BJ (cell line): ENCODE measurements at places on chromosomes 2 and 18.

- no peak for DNase-seq
These were observed 513.2 kb upstream of the CDH2 start for GRCh38 chr18:28690100-28690499.

DNA sequence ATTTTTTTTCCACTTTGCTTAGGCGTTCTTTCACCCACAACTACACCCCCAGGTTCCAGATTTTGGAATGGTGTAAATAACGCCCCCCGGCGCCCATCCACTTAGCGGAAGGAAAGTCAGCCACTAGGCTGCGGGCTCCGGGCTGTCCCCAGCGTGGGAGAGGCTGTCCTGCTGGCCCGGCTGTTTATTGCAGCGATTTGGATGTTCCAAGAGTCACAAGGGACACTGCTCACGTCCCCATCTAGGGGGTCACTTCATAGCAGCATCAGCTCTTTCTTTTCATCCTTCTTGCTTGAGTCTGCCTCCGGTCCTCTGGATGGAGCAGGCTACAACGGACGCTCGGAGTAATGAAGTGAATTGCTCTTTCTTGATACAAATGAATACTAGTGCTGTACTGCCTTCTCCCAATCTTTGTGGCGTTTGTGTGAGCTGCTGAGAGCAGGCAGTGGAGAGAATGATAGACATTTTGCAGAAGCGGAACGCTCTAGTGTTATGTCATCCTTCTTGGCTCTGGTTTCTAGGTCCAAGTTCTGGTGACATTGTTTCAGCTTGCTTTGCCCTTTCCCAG is 50.7 kb upstream of the PAIP2B start:
- DNase-seq: no peak

DNA sequence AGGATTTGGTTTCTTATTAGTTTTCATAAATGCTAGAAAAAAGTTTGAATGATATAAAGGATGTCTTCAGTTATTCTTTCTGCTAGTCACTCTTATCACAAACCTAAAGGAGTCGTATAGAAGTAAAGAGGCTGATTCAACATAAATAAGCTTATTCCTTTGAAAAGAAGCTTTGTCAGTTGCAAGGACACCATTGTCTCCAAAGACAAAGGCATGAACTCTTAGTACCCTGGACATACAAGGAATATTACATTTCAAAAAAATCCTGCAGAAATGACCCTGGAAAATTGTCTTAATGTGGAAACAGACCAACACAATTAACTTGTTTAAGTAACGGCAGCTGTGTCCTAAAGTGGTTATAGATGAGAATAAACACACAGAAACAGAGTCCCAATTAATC is 528.0 kb downstream of the CPS1 start:
- DNase-seq: no peak

GRCh38 chr2:37471994-37472393 is 127.6 kb downstream of the QPCT start:
- DNase-seq: peak; percentile 58

DNA sequence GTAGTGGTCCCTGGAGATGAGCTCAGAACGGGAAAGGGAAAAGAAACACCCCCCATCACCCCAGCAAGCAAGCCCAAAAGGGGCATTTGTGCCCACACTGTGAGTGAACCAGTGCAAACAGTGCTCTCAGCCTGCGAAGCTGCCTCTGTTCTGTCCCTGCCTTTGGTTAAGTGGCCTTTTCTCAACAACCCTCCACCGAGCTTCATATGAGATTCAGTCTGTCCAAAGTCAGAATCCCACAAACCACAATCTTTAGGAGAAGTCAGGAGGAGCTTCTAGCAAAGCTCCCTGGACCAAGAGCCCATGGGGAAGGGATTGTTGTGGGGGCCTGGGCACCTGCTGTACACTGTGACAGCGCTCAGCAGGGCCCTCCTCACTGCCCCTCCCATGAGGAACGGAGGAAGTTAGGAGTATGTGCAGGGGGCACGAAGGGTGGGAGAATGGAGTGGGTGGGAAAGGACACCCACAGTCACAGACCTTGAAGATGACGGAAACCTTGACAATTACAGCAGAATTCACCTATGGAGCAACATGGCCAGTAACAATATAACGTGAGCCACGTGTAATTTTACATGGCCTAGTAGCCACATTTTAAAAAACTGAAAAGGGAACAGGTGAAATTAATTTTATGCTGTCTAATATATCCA is 119.5 kb downstream of the SMAD7 start:
- no peak for DNase-seq

GRCh38 chr2:211737282-211737681 is 801.3 kb downstream of the ERBB4 start:
- DNase-seq: no peak

DNA sequence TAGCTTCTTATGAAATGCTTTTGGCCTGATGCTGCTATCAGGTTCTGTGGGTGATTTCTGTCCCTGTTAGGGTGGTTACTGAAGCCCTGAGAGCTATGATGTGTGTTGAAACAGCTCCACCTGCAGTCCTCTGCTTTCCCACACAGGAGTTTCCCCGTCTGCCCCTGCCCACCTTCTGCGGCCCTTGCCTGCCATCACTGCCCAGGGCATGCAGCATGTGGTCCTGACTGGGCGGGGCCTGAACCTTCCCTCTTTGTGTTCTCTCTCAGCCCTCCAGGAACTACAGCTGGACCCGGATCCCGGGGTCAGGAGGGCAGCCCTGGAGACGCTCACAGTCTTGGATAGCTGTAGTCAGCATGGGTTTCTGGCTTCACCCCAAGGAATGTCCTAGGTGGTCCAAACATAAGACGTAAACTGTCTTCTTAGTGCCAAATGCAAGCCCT is 21.4 kb downstream of the HJURP start:
- DNase-seq: no peak

DNA sequence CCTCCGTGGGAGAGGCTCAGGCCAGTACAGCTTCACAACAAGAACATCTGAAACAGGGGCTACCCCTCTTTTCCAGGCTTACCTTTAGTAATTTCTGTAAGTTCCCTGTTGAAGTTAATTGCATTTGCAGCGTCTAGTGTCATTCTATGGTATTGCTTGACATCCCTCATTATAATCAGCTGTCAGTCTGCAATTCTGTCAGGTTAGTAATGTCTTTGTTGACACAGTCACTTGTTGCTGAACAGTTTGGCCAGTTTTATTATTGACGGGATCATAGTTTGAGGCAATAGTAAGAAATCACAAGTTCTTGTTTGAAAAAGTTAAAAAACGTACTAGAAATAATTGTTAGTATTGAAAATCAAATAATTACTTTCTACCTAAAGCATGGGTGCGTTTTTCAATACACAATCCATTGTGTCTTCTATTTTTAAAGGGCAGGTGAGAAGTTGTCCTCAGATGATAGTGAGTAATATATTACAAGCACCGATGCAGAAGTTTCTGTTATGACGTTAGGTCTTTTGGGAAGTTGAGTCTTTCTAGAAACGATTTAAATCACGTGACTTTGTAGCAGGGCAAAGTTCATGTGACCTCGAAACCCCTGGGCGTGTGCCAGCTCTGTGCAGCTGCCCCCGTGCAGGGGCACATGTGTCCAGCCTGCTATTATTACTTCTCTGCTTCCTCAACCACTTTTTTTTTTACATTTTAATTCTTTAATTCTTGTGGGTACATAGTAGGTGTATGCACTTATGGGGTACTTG is 49.5 kb upstream of the MBP start:
- DNase-seq: no peak

DNA sequence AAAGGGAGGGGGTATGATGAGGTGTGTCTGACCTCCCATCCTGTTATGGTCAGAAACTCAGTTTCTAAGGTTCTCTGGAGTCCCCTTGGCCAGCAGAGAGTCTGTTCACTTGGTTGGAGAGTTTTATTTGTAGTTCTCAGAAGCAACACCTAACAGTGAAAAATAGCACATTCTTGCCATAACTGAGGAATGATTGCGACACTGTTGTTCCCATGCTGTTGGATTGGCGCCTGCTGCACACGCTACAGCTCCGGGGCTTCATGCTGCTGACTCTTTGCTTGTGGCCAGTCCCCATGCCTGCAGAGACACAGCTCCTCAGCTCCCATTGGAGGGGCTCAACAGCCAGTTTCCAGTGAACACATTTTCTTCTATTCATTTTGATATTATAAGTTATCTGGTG is 42.1 kb downstream of the TPGS2 start:
- no peak for DNase-seq

DNA sequence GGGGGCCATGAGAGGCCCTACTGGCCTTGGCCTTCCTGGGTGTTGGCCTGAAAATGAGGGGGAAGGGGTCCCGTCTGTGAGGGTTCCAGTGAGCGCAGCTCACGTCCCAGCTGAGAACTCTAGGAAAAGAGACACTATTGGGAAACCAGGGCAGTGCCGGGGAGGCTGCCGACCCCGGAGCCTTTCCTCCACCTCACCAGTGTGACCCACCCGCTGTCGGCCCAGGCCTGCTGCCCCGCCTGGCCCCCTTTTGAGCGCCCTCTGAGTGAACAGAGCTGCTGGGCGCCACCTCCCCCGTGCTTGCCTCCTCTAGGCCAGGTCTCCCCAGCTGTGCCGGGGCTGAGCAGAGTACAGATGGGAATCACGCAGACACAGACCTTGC is 17.5 kb upstream of the ARHGEF4 start:
- DNase-seq: no peak

DNA sequence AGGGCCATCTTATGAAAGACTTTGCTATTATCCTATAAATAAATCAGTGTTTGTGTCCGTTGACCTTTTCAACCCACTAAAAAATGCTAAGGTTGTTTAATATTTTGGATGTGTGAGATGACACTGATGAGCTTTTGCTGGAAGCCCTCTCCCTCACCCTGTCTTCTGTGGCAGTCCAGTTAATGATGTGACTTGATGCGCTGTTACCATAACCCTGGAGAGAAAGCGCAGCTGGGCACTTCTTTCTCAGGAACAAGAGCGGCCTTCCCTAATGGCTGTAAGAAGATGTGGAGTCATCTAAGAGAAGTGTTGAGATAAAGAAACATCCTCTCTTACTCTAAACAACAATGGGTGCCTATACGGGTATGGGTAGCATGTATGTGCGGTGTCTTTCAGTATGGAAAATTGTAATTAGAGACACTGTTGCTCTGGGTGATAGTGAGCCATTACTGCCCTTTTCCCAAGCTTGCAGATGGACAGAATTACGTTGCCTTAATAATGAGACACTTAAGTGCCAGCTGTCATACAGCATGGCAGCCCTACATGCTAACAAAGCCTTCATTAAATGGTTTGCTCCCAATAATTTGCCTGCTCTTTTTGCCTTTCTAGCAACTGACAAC is 165.6 kb upstream of the NABP1 start:
- no peak for DNase-seq

DNA sequence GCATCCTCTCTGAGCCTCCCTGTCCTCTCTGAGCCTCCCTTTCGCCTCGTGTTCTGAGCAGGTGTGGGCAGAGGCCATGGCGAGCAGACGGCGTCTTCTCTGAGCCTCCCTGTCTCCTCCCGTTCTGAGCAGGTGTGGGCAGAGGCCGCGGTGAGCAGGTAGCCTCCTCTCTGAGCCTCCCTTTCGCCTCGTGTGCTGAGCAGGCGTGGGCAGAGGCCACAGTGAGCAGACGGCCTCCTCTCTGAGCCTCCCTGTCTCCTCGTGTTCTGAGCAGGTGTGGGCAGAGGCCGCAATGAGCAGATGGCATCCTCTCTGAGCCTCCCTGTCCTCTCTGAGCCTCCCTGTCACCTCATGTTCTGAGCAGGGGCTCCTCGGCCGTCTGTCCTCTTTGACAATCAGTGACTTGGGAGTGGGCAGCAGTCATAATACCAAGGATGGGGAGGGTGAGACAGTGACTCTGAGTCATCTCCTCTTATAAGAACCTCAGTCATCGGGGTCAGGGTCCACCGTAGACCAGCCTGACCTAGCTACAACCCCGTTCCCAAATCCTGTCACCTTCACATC is 395.1 kb upstream of the SALL3 start:
- no peak for DNase-seq

GRCh38 chr2:69958480-69958879 is 3.0 kb downstream of the ASPRV1 start:
- no peak for DNase-seq

DNA sequence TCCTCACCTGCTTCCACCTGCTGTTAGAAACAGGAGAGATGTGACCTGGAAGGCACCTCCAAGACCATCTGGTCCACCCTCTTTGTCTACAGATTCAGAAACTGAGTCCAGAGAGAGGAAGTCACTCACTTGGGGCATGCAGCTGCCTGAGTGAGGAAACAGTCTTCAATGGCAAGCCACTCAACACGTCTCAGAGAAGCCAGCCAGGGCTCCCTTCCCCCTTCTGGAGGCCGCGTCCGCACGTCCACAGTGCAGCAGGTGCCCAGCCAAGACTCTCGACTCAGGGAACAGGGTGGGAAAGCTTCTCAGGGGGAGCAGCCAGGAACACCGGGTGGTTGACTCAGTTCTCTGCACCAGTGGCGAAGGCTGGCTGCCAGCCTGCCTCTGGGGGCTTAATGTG is 201.7 kb downstream of the BCL11A start:
- DNase-seq: no peak

DNA sequence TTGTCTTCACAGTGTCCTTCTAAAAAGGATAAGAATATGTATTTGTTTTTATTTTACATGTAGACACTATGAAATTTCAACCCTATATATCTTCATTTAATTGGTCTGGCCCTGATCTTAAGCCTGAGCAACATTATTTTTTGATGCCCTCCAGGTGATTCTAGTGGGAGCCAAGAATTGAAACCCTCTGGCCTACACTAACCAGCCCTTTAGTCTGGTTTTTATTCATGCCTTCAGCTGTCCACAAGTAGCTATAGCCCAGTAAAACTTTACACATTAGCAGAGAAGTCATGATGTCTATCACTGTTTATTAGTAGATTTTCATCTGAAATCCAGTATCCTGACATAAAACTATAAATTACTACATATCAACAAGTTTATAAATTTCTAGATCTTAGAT is 52.7 kb upstream of the UBXN4 start:
- DNase-seq: no peak

DNA sequence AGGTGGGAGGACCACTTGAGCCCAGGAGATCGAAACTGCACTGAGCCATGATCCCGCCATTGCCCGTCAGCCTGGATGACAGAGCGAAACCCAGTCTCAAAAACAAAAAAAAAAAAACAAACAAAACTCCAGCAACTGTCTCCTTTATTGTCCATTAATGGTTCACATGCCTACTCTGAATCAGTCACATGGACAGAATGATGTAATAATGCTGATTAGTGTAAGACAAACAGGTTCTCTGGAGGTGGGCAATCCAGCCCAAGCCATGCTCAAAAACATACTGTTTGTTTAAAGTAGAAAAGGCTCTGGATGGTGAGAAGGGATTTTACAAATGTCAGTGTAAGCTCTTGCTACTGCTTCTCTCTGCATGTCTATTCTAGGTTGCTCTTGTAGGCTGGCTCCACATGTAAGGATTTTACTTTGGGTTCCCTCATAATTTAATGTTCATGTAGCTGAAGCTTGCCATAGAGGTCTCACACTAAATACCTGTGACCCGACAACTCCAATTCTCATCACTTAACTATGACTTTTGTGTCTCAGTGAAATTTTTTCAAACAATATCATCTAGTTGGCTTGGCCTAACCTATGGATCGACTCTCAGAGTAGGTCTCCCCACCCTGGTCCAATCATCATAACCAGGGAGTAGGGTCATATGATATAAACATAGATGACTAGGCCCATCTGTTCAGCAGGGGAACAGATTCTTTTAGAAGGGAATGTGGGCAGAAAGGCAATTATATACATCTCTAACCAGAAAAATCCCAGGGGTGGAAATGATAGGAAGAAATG is 83.9 kb upstream of the SLC39A10 start:
- no peak for DNase-seq

GRCh38 chr18:54209471-54210180 is 14.8 kb downstream of the MBD2 start:
- DNase-seq: no peak
